Pons (tissue), 1 donor: ENCODE measurements at places on chromosomes 13 and 19.

GRCh38 chr19:40693150-40693788, 2.8 kb upstream of the NUMBL start:
- no peak for DNase-seq

DNA sequence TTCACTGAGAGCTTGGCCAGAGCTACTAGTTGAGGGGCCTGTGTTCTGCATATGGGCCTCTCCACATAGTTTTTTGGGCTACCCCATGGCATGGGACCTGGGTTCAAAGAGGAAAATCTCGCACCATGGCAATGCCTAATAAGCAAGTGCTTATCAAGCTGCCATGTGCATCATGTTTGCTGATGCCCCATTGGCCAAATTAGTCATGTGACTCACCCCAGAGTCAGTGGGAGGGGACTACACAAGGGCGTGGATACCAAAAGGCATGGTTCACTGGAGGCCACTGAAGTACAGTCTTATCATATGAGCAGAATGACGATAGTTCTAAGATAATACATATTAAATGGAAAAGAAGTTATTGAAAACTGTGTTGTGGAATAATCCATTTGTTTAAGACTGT, 214.8 kb downstream of the LMO7 start:
- no peak for DNase-seq

GRCh38 chr13:44713788-44714469, 137.8 kb upstream of the TSC22D1 start:
- no peak for DNase-seq

- DNase-seq = no peak
Measured at GRCh38 chr13:106100171-106100919, 435.1 kb downstream of the EFNB2 start.

DNA sequence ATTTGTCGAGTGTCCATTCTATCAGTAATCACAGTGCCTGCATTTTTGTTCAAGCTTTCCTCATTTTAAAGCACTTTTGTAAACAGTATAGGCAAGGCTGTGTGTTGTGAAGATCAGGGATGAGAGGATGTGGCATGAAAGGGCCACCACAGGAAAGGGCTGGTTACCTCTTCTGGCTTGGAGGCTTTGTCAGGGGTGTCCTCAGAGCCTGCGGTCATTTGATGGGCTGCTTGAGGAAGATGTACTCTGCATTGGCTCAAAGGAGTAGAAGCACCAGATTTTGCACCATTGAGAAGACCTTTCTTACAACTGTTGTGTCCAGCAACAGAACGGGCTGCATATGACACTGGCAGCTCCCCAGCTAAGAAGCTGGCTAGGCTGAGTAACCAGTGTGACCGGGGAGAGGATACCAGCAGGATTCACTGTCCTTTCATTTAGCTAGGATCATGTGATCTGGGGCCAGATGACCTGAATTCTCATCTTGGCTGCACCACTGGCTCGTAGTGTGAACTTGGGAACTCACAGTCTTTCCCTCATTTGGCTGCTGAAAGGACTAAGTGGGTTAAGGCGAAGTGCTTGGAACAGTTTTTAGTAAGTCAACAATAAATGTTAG, 380.2 kb downstream of the FGF9 start:
- DNase-seq = no peak
